ENCODE measurements at places on chromosomes 13 and 19.

DNA sequence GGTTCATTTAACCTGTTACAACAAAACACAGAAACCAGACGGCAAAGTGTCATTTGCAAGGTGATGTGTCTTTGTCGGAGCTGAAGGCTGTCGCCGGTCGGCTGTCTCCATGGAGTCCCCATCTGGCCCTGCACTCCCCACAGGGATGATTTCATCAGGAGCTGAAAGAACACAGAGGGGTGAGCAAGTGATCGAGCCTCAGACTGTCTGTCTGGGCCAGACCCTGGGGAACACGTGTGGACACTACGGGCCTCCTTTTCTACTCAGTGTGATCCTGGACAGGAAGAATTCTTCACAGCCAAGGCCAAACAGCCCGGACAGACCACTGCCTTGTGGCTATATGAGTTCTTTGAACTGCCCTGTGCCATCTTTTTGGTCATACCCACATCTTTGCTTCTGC lies 85.1 kb downstream of the RNASEH2B start:
- DNase-seq, result no peak

GRCh38 chr13:98922306-98922705 lies 55.6 kb downstream of the DOCK9 start:
- DNase-seq, result no peak

DNA sequence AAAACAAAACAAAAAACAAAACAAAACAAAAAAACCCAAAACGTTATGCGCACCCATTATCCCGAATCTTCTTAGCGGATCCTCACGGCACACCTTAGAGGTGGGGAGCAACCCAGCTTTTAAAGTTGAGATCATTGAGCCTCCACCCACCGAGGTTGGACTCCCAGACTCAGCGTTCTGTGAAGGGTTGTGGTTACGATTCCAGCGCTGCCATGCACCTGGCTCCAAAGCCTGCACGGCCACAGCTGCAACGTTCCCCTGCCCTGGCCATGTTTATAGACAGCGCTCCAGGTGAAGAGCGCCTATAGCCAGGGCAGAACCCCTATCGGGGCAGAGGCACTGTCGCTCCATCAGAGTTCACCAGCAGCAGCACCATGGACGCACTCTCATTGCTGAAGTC lies 18.7 kb upstream of the LILRA2 start:
- no peak for DNase-seq

GRCh38 chr13:46297361-46297811 lies 85.7 kb downstream of the LRRC63 start:
- DNase-seq, result peak; percentile 34

- DNase-seq, result peak; percentile 53
Measured at GRCh38 chr13:20161275-20161950, 561 bp upstream of the GJA3 start.

DNA sequence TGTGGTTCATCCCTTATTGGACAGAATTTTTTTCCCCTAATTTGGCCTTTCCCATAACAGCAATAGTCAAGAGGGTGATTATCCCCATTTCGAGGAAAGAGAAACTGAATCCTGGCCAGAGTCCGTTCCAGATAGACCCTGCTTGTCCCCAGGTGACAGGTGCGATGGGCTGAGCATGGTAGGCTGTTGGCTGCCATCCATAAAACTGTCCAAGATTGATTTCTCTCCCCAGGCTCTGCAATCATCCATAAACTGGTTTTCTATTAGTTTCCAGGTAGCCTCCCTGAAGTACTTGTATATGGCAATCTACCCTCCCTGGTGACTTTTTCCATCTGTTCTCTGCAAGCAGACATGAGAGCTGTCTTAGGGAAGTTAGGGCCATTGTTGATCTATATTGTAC lies 25.4 kb downstream of the SERP2 start:
- no peak for DNase-seq

- peak; percentile 39 for DNase-seq
Measured at GRCh38 chr19:42424345-42424707, 2.9 kb downstream of the LIPE start.

DNA sequence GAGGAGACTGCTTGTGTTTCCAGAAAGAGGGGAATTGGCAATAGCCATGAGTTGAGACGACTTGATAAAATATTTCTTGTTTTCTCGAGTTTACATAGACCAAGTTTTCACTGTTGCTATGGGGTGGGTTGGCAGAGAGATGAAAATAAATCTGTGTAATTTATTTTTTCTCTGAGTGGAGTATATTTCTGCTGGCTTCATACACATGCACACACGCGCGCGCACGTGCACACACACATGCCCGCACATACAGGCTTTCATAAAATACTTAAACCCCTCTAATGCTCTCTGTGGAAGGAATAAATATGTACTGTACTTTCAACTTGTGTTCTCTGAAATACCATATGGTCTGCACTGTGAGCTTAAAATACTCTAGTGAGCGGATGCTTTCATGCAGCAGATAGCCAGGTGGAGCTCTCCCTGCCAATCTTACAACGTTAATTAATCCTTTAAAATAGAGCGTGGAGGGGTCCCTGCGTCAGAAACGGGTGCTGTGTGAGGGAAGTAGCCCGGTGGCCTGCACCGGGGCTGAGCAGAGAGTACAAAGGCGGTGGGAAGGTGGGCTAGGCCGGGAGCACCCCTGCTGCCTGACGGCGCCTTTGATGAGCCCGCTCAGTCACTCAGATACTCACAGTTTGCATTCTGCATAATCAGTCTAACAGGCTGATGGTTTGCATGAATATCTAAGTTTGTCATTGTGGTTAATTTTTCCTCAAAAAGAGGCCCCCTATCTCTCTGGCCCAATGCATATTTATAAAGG lies 44.1 kb downstream of the CCNE1 start:
- DNase-seq, result no peak

DNA sequence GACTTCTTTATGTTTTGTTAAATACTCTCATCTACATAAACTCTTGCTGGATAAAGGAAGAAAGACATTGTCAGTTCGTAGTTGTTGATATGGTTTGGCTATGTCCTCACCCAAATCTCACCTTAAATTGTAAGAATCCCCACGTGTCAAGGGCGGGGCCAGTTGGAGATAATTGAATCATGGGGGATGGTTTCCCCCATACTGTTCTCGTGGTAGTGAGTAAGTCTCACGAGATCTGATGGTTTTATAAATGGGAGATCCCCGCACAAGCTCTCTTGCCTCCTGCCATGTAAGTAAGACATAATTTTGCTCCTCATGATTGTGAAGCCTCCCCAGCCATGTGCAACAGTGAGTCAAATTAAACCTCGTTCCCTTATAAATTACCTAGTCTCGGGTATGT lies 3.6 kb downstream of the ADGRE1 start:
- DNase-seq, result peak; percentile 37
